Hematopoietic multipotent progenitor cell treated with erythropoietin and hydrocortisone succinate and interleukin-3 and kit ligand, for 8 days (in vitro differentiated cells): ENCODE measurements at places on chromosomes 3 and 15.

DNA sequence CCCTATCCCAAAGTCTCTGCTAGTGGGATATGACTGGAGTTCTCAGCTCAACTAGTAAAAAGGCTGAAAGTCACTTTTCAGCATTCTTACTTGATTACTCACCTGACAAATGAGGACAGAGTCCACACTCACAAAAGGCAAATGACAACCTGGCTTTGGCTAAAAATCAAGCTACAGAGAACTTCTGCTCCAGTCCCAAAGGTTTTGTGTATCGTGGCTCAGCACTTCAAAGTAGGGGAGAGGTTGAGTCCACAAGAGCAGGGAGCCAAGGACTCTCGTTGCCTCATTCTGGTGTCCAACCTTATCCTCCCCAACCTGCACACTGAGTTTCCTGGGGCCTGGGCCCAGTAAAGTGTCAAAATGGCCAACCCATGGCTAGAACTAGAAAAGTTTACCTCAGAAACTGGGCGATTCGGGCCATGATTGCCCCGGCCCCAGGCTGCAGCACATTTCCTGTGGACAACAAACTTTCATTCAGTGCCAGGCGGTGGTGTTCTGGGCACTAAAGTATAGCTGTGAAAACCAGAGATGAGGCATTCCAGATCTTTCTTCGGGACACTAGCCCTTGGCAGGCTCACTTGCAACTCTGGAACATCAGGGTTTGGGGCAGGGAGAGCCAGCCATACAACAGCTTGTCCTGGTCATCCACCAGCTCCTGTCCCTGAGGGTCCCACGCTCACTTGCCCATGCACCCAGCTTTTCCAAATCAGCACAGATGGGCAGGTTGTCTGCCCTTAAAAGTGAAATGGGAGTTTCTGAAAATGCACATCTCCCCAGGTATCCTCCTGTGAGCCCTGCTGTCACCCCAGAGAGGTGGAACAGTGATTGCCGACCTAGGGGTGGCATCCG is 3.1 kb downstream of the ACAA1 start:
- DNase-seq = no peak

- peak; percentile 24 for DNase-seq
These were observed 109.6 kb upstream of the FXR1 start for GRCh38 chr3:180802837-180803236.

- DNase-seq = no peak
These were observed 9.1 kb downstream of the CHD2 start for GRCh38 chr15:92909136-92909781.

DNA sequence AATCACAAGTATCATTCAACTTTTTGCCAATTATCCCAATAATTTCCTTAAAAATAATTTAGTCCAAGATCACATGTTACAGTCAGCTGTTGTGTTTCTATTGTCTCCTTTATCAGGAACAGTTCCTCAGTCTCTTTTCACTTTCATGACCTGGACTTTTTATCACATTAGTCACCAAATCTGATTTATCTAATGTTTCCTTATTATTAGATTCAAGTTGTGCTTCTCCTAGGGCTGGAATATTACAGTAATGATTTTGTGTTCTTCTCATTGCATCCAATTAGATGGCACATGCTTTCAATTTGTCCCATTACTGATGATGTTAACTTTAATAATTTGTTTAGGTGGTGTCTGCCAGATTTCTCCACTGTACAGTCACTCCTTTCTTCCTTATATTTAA is 66.3 kb upstream of the DCBLD2 start:
- DNase-seq = no peak

GRCh38 chr3:14869917-14870782 is 51.4 kb downstream of the FGD5 start:
- no peak for DNase-seq

DNA sequence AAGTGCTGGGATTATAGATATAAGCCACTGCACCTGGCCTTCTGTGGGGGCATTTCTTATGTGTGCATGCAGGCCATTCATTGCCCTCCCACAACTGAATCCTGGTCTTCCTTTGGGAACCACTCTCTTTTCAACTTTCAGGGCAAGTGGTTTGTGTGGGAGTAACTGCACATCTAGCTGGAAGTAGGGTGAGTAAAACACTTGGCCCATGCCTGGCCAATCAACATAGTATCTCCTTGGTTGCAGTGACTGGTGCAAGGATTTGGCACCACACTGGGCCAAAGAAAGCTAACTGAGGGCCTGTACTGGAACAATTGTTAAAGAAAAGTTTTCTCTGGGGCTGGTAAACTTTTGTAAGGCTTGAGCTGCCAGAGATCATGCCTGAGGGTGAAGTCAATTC is 189.2 kb upstream of the FEZF2 start:
- no peak for DNase-seq

DNA sequence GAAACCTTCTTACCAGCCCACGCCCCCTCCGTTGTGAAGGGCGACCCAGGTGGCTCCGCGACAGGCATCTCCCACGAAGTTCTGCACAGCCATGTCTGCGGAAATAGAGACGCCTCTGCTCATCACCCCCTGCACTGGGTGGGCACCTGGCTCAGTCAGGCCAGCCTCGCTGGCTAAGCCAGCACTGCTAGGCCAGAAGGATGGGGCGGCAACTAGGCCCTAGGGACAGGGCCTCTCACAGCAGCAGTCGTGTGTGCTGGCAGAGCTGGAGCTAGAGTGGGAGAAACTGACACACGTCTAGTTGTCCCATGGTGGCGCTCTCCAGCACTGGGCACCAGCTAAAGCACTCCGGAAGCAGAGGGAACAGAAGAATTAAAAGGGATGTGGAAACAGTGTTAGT is 12.5 kb upstream of the ZXDC start:
- DNase-seq = no peak

DNA sequence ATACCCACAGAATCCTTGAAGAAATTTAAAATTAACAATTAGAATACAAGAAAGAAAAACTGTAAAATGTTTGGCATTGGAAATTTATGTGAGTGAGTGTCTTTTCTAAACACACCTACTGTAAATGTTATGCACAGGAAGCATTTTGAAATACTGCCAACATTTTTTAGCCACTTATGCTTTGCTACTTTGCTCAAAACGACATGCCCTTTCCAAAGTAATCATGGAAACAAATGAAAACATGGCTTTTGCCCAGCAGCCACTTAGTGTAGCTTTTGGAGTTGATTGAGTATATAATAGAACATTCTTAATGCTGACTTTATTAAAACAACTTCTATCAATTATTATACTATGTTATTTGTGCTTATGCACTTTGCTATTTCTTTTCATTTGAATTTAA is 823.0 kb downstream of the CADM2 start:
- no peak for DNase-seq

GRCh38 chr3:43753741-43754715 is 63.3 kb downstream of the ABHD5 start:
- no peak for DNase-seq

DNA sequence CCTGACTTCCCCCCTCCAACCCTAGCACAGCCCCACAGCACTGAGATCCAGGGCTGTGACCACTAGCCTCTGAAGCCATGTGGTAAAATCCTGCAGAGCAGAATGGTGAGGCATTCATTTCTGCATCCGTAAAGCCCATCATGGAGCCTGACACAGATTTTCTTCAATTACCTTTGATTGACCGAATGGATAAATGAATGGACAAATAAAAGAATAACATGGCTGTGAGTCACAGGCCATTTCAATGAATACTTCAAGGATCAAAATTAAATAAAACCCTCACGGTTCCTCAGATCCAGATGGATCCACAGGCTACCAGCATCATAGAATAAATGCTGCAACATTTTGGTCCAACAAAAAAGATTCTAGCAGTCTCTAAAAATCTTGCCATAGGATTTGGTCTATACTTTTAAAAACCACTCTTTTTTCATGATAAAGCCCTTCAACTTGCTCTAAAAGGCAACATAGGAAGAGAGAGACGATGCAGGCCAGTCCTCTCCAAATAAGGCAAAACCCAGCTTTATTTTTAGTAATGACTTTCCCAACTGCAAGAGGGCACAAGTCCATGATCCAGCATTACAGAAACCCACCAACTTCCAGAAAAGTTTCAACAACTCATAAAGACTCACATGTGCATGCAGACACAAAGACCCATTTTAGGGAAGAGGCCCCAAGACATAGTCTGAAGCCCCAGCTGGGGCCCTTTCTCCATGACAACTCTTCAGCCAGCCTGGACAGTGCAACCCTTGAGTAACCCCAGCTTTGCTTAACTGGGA is 52.4 kb upstream of the MRPS22 start:
- no peak for DNase-seq

- peak; percentile 86 for DNase-seq
These were observed 36.2 kb upstream of the C3orf38 start for GRCh38 chr3:88113311-88114162.

DNA sequence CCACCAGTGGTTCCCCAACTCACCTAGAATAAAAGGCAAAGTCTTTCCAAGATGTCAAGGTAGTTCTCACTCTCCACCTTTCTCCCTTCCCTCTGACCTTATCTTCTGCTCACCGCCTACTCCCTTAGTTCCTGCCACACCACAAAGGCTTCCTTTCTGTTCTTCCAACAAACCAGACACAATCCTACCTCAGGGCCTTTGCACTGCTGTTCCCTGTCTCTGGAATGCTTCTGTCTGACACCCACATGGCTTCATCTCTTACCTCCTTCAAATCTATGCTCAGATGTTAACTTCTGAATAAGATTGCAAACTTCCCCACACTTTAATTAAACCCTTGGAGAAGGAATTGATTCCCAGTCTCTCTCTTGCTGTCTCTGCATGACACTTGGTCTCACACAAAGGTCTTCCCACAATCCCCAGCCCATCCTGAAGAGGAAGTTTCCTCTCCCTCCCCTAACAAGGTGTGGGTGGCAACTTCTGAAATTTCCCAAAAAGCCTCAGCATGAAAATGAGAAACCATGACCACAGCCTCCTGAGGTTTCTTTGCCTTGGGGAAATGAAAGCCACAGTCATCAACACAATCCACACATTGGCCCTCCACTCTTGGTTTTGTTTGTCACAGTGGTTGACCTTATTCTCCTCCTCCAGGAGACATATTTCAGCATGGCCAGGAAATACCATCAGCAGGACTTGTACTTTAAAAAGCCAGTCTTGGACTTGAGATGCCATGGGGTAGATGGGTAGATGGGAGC is 3.0 kb upstream of the RYK start:
- no peak for DNase-seq

- no peak for DNase-seq
These were observed 115.7 kb downstream of the SERPINI1 start for GRCh38 chr3:167851171-167851570.

DNA sequence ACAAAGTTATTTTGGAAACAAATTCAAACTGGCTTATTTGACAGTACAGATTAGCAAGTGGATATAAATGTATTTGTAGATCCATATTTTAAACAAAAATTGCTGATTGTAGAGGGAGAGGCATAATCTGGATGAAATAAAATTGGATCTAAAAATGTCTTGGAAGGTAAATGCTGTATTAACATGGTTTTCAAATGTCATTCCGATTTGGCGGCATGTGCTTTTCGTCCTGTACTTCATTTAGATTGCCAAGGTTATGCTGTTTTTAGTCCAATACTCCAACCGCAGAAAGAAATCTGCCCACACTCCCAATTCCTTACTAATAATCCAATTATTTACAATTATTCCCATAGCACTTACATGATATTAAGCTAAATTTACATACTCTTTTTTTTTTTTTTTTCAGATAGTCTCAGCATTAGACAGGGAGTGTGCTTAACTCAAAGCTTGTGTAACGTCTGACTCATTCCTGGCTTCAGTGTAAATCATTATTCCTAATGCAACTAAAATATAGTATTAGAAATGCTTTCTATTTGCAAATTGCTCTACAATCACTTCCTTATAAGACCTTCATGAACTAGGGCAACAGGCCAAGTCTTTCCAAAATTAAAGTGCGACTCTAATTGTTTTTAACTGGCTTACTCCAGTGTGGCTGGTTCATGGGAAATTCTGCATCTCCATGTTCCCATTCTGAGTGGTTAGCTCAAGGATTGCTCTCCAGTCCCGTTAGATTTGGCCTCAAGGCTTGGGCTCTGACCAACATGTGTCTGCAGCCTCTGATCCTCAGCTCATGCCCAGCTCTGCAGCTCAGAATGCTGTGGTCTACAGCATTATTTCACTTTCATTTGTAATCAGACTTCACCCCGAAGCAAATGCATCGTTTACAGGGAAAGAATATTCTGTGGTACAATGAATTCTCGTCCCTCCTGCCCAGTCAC is 103.9 kb downstream of the FBN1 start:
- DNase-seq = no peak
